Stomach (tissue), 19 donors: ENCODE measurements at places on chromosomes 6 and 20. TPM values are rescaled to one million over a fixed set of nuclear protein-coding genes. Genes with fewer than 3 reads are reported as not detected.

Gene KLHDC3
- 84.2 TPM for polyA plus RNA-seq

DNA sequence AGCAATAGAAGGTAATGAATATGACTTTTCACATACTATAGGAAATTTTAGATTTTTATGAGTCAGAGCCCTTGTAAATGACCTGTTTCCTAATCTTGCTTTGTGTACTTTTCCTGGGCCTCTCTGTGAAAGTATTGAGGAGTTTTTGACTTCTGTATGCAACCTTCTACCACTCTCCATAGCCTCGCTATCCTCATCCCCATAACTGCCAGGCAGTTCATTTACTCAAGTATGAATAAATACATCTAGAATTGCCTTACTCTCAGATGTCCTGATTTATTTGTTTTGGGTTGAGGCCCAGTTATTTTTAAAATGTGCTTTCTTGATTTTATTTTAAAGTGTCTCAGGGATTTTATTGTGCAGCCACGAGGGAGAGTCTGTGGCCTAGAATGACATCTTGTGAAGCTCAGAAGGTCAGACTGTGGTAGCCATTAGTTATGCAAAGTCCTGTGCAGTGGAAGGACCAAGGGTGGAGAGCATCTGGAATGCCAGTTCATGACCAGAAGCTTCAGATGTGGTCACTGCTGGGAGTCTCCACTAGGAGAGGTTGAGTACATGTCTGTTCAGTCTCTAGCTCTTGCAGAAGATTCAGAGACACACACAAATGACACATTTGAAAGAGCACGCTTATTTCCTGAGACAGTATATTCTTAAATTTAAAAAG lies 346.2 kb upstream of the IMPG1 start:
- DNase-seq = peak; percentile 2

- DNase-seq = peak; percentile 55
Measured at GRCh38 chr6:35601331-35602132, 87.2 kb downstream of the FKBP5 start.

- no peak for DNase-seq
Measured at GRCh38 chr6:15493437-15494168, 169.2 kb downstream of the DTNBP1 start.

Gene LCA5
- polyA plus RNA-seq = 1.3 TPM
